Tibial nerve (tissue), 4 donors: ENCODE measurements at places on chromosomes 5 and 9. TPM values are rescaled to one million over a fixed set of nuclear protein-coding genes. Genes with fewer than 3 reads are reported as not detected.

The PLPP1 gene
- 419 TPM for total RNA-seq

The DDX4 gene
- 0.21 TPM for total RNA-seq

The C9orf50 gene
- 1.0 TPM for total RNA-seq

The KCNN2 gene
- not detected for total RNA-seq

The GPR150 gene
- total RNA-seq = 3.1 TPM

The OLFM1 gene
- total RNA-seq = 40.6 TPM

The SYK gene
- 8.0 TPM for total RNA-seq

The CDHR2 gene
- not detected for total RNA-seq

The SOX30 gene
- total RNA-seq = not detected

The DIPK1B gene
- 5.4 TPM for total RNA-seq

The SPATA31C1 gene
- not detected for total RNA-seq

GRCh38 chr9:92030367-92030766 is 80.3 kb upstream of the ROR2 start:
- DNase-seq = no peak

- DNase-seq = no peak
Observed at GRCh38 chr5:65050826-65051498, 282.2 kb downstream of the CWC27 start.

- no peak for DNase-seq
Observed at GRCh38 chr9:109597496-109597895, 99.4 kb upstream of the PTPN3 start.

DNA sequence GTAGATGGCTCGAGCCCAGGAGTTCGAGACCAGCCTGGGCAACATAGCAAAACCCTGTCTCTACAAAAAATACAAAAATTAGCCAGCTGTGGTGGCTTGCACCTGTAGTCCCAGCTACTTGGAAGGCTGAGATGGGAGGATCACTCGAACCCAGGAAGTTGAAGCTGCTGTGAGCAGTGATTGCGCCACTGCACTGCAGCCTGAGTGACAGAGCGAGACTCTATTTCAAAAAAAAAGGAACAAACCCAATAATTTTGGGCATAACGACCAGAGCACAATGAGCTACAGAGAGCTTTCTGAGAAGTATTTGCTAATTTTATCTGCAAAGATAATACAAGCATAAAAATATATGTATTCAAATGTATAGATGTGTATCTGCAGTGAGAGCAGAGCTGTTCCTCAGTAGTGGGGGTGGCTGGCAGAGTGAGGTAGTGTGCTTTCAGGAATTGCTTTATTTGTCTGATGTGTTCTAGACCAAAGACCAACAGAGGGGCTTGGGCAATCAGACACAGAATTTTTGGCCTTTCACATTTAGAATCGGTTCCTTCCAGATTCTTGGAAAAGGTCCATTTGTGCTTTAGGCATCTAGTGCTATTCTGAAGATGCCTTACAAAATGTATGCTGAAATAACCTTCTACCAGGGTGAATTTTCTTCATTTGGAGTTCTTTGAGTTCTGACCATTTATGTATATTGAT is 5.2 kb downstream of the DOCK8 start:
- DNase-seq = no peak

GRCh38 chr9:98708103-98708932 is 417 bp downstream of the GABBR2 start:
- no peak for DNase-seq

DNA sequence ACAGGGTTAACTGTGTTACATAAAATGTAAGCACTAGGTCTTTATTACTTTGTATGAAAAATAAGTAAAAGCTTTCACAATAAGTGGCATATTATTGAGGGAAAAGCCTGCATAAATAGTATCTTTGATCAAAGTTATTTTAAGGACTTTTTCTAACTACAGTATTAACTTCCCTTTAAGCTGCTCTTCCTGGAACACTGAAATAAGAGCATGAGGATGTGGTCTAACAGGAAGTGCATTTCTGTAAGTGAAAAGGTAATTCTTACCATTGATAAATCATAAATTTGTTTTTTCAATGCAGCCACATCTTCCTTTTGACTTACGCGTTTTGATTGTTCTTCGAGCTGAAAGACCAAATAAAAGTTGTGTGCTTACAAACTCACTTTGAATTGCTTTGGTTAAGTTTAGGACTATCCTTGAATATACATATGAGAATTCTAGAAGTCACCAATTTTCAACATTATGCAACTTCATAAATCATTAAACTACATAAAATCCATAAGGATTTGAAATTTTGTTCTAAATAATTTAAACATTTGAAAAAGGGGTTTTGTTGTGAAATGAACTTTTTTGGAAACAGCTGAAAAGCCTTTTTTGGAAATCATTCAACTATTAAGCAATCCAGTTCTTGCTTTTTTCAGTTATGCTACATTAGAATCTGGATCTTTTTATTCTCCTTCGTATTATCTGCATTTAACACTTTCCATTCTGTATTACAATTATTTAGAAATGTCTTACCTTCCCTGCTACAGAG is 50.6 kb downstream of the RASEF start:
- DNase-seq = no peak

DNA sequence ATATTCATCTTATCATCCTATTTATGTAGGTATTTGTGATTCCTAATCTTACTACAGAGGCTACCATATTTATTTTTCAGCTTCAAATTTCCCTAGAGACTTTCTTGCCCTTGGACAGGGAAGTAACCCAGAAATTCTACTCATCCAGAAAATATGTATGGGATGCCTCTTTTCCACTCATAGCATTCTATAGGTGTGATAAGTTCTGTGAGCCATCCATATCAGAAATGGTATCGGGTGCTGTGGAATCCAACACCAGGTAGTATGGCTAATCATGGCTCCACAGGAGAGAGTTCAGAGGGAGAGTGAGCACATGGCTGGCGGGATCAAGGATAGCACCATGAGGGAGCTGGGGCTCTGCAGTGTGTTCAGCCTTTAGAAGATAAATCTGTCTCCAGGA is 349.3 kb upstream of the ACTBL2 start:
- DNase-seq = no peak

- DNase-seq = no peak
Observed at GRCh38 chr5:142746532-142747433, 23.4 kb upstream of the ARHGAP26 start.

GRCh38 chr5:115168829-115169486 is 750 bp downstream of the TRIM36 start:
- no peak for DNase-seq

DNA sequence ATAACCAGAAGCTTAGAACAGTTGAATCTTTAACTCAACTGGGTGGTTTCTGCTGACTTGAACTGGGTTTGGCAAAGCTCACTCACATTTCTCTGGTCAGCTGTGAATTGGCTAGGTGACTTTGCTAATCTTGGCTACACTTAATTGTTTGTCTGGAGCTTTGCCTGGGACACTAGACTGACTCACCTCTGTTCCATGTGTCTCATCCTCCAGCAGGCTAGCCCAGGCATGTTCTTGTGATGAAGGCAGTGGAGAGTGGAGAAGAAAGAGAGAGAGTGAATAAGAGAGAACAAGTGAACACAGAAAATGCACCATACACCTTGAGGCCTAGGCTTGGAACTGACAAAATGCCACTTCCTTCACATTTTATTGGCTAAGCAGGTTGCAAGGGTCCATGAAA is 32.6 kb downstream of the SPATA31D1 start:
- DNase-seq = no peak

DNA sequence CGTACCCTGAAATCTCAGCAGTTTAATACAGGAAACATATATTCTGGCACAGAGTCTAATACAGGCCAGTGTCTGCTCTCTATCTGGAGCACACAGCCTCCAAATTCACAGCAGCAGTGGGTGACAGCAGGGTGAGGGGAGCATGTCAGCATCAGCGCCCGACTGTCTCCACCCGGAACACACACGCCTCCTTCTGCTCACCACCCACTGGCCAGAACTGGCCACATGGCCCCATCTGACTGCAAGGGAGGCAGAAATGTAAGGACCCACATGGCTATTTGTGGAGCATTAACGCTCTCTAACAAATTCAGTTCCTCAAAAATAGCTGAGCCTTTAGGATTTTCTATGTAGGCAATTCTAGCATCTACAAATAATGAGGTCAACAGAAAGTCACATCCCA is 24.6 kb downstream of the UBE2QL1 start:
- no peak for DNase-seq

GRCh38 chr9:92941861-92942260 is 5.5 kb upstream of the FGD3 start:
- DNase-seq = no peak

GRCh38 chr9:71890042-71890679 is 20.8 kb downstream of the ABHD17B start:
- DNase-seq = no peak

- no peak for DNase-seq
Observed at GRCh38 chr5:124660229-124661093, 86.0 kb downstream of the ZNF608 start.

DNA sequence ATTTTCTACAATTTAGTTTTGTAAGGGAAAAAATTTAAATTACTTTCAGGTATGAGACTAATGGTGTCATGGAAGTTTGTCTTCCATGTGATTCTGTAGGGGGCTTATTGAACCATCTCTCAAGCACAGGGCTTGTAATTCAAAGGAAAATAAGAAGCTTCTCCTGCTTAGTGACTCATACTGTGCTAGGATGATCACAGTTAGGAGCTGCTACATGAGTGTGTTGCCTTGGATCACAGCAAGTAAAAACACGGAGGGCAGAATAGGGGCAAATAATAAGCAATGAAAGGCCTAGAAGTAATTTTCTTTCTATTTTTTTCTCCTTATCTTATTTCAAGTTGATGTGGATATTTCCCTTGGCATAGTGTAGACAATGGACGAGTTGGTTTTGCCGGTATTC is 28.9 kb downstream of the TMEM167A start:
- no peak for DNase-seq

- no peak for DNase-seq
Observed at GRCh38 chr5:139287890-139288635, 5.5 kb upstream of the MATR3 start.

GRCh38 chr5:143987264-143987663 is 175.3 kb downstream of the HMHB1 start:
- DNase-seq = no peak

GRCh38 chr5:174606646-174607045 is 117.7 kb upstream of the MSX2 start:
- no peak for DNase-seq

DNA sequence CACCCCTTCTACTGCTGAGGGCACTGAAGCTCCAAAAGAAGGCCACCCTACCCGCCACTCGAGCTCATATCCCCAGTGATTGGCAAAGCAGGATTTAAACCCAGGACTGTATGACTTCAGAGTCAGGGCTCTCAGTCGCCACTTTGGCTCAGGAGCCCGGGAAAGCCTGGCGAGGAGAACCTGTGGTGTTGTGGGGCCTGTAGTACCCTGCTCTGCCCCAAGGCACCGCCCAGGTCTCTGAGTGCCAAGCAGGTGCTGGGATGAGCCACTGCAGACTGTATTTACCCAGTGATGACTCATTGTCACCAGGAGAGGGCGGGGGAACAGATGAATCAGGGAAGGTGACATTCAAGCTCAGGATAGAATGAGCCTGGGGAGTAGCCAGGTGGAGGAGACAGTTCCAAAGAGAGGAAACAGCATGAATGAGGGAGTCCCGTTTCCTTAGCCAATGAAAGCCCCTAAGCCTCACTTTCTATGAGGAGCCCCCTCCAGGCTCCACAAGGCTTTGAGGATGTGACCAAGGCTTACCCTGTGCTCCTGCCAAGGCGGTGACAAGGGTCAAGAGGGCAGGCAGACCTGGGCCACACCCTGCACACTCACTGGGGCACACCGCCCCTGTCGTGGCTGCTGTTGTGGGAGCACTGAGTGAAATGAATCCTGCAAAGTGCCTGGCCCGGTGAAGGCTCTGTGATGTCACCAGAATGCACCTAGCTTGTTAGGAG is 17.8 kb upstream of the DPM2 start:
- DNase-seq = no peak

- no peak for DNase-seq
Observed at GRCh38 chr9:93893899-93894690, 61.1 kb downstream of the BARX1 start.

DNA sequence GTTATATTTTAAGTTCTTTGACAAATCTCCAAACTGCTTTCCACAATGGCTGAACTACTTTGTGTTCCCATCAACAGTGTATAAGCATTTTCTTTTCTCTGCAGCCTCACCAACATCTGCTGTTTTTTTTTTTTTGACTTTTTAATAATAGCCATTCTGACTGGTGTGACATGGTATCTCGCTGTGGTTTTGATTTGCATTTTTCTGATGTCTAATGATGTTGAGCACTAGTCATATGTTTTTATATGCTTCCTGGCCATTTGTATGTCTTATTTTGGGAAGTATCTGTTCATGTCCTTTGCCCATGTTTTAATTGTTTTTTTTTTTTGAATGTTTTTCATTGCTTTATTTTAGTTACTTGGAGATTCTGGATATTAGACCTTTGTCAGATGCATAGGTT is 196.6 kb downstream of the PLK2 start:
- DNase-seq = no peak

DNA sequence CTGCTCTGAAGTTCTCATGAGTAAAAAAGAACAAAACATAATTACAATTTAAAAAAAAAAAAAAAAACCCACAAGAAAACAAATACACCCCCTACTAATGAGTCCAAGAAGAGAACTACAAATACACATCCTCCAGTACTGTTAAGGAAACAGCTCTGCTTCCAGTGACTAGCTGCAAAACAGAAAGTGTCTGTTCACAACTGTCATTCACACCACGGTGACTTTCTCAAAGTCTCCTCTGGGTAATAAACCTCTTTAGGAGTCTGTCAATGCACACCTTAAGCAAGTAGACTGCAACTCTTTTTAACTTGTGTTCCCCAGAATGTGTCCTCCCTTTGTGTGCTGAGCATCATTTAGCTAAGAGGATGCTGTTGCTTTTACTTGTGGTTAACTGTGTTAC is 6.2 kb downstream of the REEP5 start:
- DNase-seq = no peak

DNA sequence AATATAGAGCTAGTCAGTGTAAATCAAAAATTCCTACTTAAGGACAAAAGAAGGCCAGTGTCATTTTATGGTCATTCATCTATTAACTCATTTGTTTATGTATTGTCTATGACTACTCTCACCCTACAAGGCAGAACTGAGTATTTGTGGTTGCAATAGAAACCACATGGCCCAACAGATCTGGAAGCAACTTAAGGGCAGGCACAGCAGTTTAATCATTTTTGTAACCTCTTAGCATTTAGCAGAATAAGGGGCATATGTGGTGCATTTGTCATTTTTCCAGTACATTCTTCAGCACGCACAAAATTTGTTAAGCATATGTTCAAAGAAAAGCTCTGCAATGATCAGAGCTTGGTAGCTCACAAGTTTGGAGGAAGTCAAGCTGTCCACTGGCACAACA is 1.1 kb downstream of the FKBP15 start:
- no peak for DNase-seq

DNA sequence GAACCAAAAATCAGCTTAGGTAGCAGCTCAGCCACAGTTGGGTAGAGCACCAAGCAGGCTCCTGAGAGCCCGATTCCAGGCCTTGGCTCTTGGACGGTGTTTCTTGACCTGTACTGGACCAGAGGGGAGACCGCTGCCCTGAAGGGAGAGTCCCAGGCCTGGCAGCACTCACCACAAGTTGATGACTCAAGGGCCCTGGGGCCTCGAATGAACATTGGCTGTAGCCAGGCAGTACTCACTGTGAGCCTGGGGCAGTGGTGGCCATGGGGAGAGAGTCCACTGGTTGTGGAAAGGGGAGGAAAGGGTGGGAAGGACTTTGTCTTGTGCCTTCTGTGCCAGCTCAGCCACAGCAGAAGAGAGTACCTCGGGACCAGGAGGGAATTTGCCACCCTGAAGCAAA is 166.1 kb downstream of the EDIL3 start:
- no peak for DNase-seq

GRCh38 chr5:43301653-43302091 is 11.5 kb downstream of the HMGCS1 start:
- DNase-seq = no peak

- DNase-seq = no peak
Observed at GRCh38 chr5:21236971-21237427, 1249.0 kb upstream of the CDH18 start.
